T-helper 17 cell (primary cell): ENCODE measurements at places on chromosomes 3 and 15. TPM values are rescaled to one million over a fixed set of nuclear protein-coding genes. Genes with fewer than 3 reads are reported as not detected.

DNA sequence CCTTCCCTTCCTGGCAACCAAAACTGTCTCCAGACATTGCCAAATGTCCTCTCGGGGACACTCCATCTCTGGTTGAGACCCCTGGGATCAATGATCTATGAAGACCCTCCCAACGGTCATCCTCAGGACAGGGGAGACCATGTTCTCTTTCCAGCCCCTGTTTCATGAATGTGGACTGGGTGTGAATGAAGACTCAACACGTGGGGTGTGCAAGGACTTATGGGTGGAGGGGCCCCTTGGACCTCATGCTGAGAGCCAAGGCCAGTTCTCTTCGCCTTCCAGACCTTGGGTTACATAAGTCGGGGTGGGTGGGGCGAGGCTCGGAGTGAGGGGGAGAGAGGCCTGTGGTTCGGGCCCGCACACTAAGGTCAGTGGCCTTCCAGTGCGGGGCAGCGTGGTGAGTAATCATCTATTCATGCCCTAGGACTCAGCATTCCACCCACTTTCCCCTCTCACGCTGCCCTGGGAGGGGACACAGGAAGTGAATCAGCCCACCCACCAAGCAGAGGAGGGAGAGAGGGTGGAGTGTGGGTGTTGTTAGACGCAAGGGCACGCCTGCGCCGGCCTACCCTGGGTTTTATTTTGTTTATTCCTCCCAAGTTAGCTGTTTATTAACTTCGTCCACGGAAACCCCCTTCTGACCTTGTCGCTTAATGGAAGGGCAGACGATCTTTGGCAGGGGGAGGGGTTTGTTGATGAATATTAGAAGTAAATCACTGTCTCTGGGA lies 6.7 kb downstream of the PAQR5 start:
- DNase-seq = no peak

GRCh38 chr15:65867244-65867643 lies 2.0 kb upstream of the RAB11A start:
- DNase-seq = no peak

DNA sequence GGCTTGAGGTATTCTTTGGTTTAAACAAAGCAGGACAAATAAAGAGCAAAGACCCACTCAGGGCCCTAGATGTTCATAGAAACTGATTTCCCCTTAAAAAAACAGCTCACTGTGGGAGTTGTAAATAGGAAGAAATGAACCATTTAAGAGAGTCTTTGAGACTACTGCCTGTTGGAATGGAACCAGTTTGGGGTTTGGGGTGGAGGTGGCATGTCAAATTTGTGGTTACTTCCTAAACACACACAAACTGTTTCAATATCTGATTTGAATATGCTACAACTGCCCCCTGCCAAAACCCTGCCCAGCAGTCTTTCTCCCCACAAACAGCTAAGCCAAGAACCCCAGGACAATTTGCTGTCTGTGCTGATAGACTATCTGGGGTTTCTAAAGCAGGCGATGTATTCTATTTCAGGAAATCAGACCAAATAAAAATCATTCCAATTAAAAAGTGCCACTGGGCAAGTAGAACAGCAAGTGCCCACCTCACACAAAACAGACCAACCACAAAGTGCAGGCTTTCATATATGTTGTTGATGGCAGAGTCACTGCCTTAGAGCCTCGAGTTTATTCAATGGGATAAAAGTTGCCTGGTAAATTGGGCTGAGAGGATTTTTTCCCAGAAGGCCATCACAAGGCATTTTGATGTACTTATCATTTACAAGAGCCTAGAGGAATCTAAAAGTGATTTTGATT lies 293.9 kb upstream of the PROK2 start:
- DNase-seq = no peak

DNA sequence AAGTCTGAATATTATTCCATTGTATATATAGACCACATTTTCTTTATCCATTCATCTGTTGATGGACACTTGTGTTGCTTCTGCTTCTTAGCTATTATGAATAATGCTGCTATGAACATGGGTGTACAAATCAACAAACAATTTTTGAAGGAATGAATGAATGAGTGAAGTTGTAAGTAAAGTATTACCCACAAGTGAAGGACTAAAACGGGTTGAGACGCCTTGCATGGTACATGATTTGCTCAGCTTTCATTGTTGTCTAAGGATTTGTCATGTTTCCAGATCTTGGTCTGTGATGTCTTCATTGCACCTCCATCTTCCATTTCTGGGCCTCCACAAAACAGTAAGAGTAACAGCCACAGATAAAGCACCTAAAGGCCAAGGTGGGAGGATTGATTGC lies 20.5 kb downstream of the IFT122 start:
- no peak for DNase-seq

DNA sequence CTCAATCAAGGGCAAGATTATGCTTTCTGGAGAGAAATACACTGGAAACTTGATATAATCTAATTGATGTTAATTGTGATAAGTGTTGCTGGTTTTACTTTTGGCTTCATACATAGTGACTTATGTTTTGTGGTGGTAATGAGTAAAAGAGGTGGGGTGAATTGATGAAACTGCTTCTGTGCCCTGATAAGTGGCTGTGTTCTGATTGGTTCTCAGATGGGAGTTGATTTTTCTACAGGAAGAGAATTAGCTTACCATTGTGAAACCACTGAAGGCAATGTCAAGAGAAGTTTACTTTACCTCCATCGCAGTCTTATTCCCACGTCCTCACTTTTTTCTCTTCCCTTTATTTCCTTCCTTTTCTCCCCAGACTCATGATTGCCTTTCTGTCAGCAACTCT lies 23.8 kb downstream of the TMEM45A start:
- no peak for DNase-seq

- DNase-seq = no peak
Observed at GRCh38 chr3:134464064-134464688, 21.6 kb downstream of the ANAPC13 start.

GRCh38 chr3:32483772-32484171 lies 18.9 kb downstream of the CMTM6 start:
- no peak for DNase-seq

DNA sequence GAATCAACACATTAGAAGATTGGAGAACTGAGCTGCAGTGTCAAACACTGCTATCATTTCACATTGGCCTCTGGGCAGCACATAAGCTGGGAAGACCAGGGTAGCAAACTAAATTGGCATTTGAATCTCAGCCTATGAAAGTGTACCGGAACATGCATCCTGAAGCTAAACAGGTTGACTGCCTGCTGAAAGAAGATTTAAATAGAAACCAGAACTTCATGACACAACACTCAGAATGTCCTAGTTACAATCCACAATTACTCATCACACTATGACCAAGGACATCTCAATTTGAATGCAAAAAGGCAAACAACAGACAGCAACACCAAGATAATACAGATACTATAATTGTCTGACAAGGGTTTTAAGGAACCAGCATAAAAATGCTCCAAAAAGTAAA lies 26.2 kb downstream of the TM2D3 start:
- no peak for DNase-seq

GRCh38 chr3:13879102-13879945 lies 547 bp downstream of the WNT7A start:
- no peak for DNase-seq

DNA sequence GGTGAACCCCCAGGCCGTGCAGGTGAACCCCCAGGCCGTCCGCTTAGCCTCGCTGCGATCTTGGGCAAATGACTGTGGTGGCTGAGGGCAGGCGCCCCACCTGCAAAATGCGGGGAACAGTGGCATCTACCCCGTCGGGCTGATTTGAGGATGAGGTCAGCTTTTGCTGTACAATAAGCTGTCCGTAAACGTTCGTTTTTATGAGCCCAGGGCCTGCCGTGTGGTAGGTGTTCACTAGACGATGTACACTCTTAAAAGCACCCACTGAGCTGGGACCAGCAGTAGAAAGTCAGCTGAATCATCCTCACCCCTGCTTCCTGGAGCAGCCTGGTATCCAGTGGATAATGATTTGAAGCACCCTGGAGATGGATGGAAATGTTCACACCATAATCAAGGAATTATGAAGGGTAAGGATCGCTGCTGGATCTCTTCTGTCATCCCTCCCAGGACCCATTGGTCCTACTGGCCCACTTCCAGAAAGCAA lies 943 bp upstream of the PCSK6 start:
- DNase-seq = no peak

DNA sequence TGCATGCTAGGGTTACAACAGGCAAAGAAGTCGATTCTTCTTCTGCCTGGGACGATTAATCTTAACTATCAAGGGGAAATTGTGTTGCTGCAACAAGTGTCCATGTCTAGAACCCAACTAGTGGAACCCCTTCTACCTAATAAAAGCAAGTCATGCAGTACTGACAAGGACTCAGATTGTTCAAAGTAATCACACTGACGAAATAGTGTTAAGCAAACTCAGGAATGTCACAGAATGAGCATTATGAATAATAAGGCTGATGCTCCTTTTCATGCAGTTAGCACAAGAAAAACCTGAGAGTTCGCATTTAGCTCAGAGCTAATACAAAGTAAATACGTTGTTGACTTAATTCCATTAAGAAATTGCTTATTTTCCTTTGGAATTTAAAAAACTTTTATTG lies 47.5 kb upstream of the TRIM42 start:
- DNase-seq = no peak

GRCh38 chr15:28098766-28099554 lies at the start of gene OCA2:
Gene OCA2 (minus strand): TSS chr15:28099315. CDS start chr15:28081874, 17,441 bp downstream.
- DNase-seq = peak; percentile 61

DNA sequence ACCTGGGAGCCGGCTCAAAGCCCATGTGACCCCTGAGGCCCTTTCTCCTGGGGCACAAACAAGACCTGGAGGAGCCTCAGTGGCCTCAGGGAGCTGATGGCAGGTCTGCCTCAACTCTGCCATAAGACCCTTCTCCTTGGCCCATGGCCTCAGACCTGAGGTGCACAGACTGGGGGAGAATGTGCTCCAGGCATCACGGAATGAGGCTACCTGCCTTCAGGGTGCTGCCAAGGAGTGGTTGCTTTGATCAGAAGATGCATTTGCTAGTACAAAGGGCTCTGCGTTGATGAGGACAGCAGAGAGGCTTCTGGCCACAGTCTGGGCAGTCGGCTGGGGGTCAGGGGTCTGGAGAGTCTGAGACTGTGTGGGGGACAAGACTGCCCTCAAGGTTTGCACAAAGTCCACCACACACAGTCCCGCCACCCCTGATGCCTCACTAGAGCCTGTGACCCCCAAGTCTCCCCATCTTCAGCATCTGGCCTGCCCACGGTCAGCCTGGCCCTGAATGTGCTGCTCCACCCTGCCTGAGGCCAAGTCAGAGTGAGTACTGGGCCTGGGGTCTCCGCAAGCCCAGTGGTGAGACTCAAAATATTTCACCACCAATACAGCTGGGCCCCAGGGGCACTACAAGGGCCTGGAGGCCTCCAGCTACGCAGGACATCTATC lies 26.6 kb downstream of the ALDH1L1 start:
- no peak for DNase-seq

- DNase-seq = no peak
Observed at GRCh38 chr3:66326340-66326739, 105.5 kb downstream of the SLC25A26 start.

- no peak for DNase-seq
Observed at GRCh38 chr3:15064299-15064834, 748 bp downstream of the MRPS25 start.

DNA sequence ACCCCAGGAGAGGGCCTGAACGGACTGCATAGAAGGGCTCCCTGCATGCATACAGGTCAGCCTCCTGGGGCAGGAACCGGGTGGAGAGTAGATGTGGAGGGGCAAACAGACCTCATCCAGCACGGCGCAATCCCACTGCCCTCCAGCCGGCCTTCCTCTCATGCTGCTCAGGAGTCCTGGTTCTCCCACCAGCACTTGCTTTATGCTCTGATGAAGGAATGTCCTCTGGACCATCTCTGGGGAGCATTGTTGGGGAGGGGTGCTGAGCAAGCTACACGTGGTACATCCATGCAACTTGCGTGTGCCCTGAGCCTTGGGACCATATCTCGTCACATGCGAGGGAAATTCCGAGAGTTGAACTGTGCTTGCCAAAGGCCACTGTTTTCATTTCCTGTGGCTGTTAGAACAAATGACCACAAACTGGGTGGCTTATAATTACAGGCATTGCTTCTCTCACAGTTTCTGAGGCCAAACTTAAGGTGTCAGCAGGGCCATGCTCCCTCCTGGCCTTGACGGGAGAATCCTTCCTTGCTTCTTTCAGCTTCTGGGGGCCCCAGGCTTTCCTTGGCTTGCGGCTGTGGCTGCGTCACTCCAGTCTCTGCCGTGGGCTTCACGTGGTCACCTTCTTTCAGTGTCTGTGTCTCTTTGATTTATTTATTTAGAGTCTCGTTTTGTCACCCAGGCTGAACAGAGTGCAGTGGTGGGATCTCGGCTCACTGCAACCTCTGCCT lies 12.2 kb downstream of the SELENOS start:
- no peak for DNase-seq

DNA sequence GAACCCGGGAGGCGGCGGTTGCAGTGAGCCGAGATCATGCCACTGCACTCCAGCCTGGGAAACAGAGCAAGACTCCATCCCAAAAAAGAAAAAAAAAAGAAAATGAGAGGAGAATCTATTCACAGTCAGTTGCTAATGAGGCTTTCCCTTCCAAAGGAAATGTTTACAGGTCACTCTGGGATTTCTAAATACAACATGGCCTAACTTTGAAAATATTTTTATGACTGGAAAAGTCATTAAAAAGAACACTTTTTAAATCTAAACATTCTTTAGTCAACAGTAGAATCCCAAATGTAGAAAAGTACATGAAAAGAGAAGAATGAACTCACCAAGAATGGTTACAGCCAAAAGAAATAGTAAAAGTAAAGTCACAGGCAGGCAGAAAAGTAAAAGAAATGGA lies 78.6 kb downstream of the PLD1 start:
- no peak for DNase-seq

- no peak for DNase-seq
Observed at GRCh38 chr15:39770748-39771689, 11.6 kb downstream of the FSIP1 start.

DNA sequence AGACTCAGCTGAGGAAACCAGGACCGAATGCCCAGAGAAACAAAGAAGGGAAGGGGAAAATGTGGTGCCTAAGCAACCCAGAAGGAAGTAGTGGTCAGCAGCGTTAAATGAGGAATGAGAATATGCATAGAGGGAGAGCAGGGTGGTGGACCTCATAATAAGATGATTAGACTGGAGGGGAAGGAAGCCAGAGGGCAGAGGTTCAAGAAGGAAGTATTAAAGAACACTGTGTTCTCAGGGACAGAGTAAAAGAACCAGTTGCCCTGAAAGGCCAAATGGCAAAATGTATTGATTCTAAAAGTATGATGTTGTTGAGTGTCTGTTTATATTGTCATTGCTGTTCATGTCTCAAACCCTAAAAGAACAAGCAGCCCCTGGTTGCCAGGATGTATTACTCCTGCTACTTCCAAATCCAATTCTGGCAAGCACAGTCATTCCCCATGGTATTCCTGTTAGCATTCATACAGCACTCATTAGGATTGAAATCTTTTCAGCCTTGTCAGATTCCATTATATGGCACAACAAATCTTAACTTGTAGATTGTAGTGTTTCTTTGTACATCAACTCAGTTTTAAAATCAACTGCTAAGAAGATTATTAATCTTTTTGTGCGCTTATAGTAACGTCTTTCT lies 23.4 kb downstream of the P2RY1 start:
- no peak for DNase-seq

Gene PLA2G4E
- total RNA-seq = not detected

Gene C3orf22
- total RNA-seq = not detected

Gene LMAN1L
- total RNA-seq = 0.82 TPM

Gene BBX
- total RNA-seq = 86.5 TPM
